ENCODE measurements at places on chromosomes 2 and 18. TPM values are rescaled to one million over a fixed set of nuclear protein-coding genes. Genes with fewer than 3 reads are reported as not detected.

DNA sequence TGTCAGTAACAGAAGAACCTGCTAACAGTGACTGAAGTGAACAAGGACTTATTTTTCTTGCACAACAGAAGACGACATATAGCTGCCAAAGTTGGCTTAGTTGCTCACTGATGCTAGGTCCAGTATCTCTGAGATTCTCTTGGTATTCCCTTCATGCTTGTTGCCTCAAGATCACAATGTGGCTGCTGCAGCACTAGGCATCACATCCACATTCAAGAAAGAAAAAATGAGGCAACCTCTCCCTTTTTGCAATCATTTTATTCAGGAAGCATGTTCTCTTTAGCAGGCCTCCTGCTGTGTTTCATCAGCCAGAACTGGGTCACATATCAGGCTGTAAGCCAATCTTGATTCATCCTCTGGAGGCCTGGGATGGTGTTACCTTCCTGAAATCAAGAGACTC lies 11.7 kb upstream of the MAPK4 start:
- no peak overlapping the region for H3K4me3 ChIP-seq
- H3K27ac ChIP-seq, result no peak overlapping the region
- H3K27me3 ChIP-seq, result no peaks in the 10 kb centered on the region
- H3K36me3 ChIP-seq, result no peaks in the 10 kb centered on the region
- no peak for DNase-seq

GRCh38 chr2:62396880-62397279 lies 109.1 kb downstream of the TMEM17 start:
- H3K36me3 ChIP-seq, result no peaks in the 10 kb centered on the region
- no peak overlapping the region for H3K4me3 ChIP-seq
- H3K4me1 ChIP-seq, result no peaks in the 10 kb centered on the region
- H3K27ac ChIP-seq, result no peak overlapping the region
- no peak for DNase-seq

- H3K4me3 ChIP-seq, result no peak overlapping the region
- no peak for DNase-seq
- H3K4me1 ChIP-seq, result no peaks in the 10 kb centered on the region
- no peak overlapping the region for H3K27ac ChIP-seq
- H3K27me3 ChIP-seq, result no peaks in the 10 kb centered on the region
- H3K36me3 ChIP-seq, result no peaks in the 10 kb centered on the region
Measured at GRCh38 chr2:16459606-16460005, 206.0 kb downstream of the CYRIA start.

DNA sequence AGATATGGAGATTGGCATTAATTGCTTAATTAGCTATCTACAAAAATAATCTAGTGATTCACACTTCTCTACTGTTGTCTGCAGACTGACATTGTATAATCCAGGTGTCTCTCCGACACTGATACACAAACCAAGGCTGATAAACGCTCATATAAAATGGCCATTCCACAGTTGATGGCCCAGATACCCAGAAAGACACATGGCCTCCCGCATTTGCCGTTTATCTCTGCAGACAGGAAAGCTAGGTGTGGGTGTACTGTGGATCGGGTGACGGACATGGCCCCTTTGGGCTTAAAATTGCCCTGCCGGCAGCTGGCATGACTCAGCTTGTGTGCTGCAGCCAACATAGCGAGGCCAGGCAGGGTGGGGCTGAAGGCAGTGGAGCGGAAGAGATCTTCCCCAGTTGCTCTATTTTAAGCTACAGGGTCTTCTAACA lies 18.5 kb downstream of the PMAIP1 start:
- H3K27me3 ChIP-seq, result no peaks in the 10 kb centered on the region
- H3K4me1 ChIP-seq, result no peaks in the 10 kb centered on the region
- H3K27ac ChIP-seq, result no peak overlapping the region
- no peaks in the 10 kb centered on the region for H3K36me3 ChIP-seq
- DNase-seq, result no peak

- H3K4me3 ChIP-seq, result no peak overlapping the region
- no peaks in the 10 kb centered on the region for H3K36me3 ChIP-seq
- H3K27me3 ChIP-seq, result no peaks in the 10 kb centered on the region
- no peaks in the 10 kb centered on the region for H3K4me1 ChIP-seq
Measured at GRCh38 chr2:53941749-53942148, 29.0 kb downstream of the PSME4 start.

Gene RMDN2
- polyA plus RNA-seq, result 60.9 TPM

Gene VAPA
- polyA plus RNA-seq, result 164 TPM

Gene MYL12A
- 265 TPM for polyA plus RNA-seq

Gene MCEE
- polyA plus RNA-seq, result 22.3 TPM

Gene SERPINB11
- not detected for polyA plus RNA-seq

Data from ovary (tissue), 10 donors.